ENCODE measurements at places on chromosomes 12 and 14. TPM values are rescaled to one million over a fixed set of nuclear protein-coding genes. Genes with fewer than 3 reads are reported as not detected.

Gene CLEC6A
- total RNA-seq, result not detected

Gene TMEM106C
- 132 TPM for total RNA-seq

Gene TMEM233
- total RNA-seq, result not detected

Gene KRT6C
- not detected for total RNA-seq

Gene GPR137C
- total RNA-seq, result 0.31 TPM
